ENCODE measurements at places on chromosomes 13 and 19.
A peak's percentile ranks its signal among the peaks of the same experiment; 100 is the strongest.

GRCh38 chr13:88360761-88361160 lies 689.6 kb downstream of the SLITRK5 start:
- no peak for DNase-seq

DNA sequence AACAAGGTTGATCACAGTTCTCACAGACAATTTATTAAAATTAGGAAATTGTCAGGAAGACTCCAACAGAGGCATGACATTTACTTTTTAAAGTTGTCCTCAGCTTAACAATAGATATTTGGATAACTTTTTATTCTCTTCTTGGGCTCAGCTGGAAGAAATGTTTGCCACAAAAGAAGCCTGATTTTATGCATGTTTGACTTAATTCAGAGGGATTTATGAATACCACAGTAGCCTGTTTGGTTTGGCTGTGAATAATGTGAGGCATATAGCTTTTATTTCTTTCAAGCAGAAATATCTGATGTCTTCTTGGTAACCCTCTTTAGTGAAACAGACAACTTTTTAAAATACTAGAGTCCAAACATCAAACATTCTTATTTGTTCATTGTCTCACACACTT lies 1464.5 kb upstream of the SLC10A2 start:
- no peak for DNase-seq

GRCh38 chr19:19740755-19741154 lies 7.8 kb upstream of the ZNF14 start:
- no peak for DNase-seq

DNA sequence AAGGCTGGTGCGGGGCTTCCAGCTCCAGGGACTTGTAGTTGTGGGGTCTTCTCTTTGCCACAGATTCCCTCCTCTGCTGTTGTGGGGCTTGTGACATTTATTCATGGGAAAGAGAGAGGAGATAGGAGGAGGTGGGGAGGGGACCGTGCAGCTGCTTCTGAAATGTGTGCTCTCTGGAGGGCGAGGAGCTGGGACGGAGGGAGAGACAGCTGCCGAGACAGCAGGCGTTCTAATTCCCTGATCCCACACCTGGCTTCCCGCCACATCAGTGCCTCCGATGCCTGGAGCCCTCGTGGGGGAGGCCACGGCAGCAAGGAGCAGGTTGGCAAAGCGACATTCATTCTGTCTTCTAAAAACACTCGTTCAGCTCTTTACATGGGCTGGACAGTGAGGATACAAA lies 164.4 kb downstream of the USP12 start:
- DNase-seq, result no peak

DNA sequence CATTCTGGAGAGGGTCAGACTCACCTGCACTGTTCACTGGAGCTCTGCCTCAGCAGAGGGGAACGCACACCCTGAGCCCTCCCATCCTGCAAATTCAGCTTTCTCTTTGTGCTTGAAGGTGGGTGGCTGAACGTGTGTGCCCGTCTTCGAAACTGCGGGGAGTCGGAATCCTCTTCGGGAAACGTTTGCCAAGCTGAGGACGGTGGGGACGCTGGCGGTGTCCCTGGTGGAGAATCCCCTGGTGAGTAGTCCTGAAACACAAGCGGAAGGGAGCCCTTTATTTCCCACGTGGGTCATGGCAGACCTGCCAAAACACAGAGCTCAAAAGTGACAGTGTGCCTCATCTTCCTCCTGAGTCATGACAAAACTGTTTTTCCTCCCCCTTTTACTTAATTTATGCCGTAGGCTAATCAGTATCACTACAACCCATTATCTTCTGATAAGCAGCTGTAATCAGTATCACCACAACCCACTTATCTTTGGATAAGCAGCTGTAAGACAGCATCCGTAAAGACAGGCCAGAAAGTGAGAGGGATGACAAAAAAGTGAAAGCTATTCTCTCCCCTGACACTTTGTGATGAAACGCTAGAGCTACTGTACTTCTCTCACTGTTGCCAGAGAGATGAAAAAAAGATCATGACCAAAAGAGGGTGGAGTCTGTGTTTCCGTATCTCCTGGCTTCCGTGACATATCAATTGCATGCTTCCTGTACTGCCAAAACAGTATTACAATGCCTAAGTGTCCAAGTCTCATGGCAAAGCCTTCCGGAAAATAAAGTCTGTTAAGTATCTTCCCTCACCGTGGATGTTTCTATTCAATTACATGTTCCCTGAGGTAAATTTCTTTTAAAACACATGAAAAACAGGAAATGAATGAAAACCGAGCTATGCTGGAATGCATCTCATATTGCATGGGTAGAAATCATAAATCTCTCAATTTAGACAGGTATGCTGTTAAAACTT lies 155.5 kb downstream of the TBC1D4 start:
- DNase-seq, result peak; percentile 9

DNA sequence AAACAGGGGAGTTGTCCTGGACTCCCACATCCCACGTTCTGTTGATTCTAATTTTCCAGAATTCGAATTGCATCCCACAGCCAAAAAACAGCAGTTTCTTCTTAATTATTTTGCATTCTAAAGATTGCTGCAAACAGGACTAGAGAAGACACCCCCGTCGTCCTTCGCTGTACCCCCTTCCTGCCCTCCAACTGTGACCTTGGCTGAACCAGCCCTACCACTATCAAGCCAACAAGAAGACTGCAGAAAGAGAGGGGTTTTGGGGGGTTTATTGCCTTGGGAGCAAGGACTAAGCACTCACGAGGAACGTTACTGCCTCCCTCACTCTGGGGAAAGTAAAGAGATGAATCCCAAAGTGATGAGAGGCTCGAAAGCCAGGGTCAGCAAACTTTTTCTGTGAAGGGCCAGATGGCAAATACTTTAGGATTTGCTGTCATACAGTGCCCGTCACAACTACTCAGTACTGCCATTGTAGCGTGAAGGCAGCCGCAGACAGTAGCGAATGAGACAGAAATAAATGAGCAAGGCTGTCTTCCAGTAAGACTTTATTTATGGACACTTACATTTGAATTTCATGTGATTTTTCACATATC lies 32.5 kb upstream of the KATNAL1 start:
- no peak for DNase-seq

GRCh38 chr19:51586103-51586728 lies 15.1 kb downstream of the ZNF175 start:
- DNase-seq, result no peak

GRCh38 chr19:45556835-45557234 lies 27.8 kb downstream of the OPA3 start:
- DNase-seq, result no peak

GRCh38 chr13:71774863-71775262 lies 92.1 kb downstream of the DACH1 start:
- no peak for DNase-seq

DNA sequence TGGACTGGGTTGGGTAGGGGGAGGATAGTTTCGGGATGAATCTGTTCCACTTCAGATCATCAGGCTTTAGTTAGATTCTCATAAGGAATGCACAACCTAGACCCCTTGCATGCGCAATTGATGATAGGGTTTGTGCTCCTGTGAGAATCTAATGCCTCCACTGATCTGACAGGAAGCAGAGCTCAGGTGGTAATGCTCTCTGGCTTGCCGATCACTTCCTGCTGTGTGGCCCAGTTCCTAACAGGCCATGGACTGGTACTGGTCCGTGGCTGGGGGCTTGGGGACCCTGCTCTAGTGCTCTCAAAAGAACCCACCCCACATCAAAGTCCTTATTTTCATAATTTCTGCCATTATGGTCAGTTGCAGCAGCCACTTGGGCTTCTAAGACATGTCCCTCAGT lies 30.1 kb downstream of the DNAJC3 start:
- DNase-seq, result no peak

DNA sequence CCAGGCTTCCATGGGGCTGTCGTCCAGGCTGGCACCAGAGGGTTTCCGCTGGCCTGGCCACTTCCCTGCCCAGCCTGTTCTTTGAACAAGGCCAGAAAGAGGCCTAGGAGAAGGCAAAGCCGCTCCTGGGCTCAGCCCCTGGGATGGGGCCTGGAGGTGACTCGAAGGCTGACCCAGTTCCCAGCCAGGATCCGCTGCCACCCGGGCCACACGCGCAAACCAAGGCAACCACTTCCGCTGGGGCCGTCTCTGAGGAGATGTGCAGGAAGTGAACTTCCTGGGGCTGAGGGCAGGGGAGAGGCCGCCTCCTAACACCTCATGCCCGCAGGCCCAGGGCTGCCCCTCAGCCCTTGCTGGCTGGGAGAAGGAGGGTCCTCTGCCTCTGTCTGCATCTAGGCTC lies 15.2 kb downstream of the PLEKHF1 start:
- DNase-seq, result peak; percentile 78

- DNase-seq, result no peak
These were observed 24.9 kb downstream of the CELF5 start for GRCh38 chr19:3249408-3249807.

DNA sequence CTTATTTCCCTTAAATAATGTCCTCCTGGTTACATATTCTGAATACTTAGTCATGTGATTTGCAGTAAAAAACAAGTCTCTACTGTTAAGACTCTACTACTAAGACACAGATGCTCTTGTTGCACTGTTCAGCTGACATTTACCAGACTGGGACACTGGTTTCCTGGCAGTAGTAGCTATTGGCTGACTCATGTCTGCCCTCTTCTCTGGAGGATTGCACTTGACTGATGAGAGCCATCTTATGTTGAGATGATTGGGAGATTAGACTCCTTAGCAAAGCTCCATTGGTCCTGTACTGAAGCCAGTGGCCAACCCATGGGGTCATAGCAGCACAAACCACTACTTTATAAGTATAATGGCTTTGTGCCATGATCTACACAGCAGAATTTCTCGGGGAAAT lies 1672.6 kb upstream of the PCDH20 start:
- DNase-seq, result no peak

DNA sequence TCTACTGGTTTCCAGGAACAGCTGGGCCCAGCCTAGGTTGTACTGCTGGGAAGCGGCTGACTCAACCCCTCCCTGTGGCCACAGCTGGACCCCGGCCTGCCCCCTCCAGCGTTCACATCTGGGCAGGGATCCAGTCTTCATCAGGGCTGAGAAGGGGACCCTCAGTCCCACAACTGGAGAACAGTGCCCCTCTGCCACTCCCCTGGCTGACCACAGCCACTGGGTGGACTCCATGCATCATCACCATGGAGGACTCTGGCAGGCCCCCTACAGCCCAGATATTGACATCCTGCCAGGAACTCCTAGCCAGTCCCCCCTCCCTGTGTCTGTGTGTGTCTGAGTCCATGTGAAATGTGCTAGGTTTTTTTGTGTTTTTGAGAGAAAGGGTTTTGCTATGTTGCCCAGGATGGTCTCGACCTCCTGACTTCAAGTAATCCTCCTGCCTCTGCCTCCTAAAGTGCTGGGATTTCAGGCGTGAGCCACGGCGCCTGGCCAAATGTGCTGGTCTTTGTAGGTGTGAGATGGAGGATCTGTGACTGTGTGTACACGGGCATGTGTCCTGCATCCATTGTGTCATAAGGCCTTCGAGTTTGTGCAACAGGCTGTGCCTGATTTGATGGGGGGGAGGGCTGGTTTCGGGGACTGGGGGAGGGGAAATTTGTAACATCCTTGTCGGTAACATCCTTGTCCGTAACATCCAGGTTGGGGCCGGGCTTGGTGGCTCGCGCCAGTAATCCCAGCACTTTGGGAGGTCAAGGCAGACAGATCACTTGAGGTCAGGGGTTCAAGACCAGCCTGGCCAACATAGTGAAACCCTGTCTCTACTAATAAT lies 4.0 kb upstream of the HOOK2 start:
- DNase-seq, result no peak

DNA sequence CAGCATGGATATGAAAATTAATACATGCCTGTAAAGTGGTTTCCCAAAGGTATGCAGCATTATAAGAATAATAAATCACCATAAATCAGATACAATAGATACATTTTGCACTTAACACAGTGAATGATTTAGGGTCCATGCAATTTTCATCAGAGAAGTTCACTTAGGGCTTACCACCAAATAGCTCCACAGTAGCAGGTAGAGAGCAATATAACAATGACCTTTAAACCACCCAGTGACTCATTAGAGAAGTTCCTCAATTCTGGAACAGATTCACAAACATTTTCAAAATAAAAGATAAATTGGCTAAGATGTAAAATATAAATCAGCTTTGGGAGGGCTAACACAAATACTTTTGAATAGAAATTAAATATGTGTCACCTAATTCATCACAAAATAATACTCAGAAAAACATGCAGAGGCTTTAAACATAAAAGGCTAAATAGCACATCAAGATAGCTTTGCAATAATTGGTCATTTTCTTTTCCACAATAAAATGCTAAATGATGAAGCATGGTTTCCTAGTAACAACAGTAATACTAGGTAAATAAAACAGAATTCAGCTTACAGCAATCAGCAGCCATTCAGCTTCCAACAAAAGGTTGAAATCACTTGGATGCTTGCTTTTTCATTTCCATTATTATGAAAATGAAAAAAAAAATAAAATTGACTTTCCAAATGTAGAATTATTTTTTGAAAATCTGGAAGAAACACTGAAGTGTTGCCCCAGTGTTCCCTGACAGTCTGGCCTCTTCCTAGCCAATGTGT lies 84.3 kb upstream of the NBEA start:
- DNase-seq, result no peak

DNA sequence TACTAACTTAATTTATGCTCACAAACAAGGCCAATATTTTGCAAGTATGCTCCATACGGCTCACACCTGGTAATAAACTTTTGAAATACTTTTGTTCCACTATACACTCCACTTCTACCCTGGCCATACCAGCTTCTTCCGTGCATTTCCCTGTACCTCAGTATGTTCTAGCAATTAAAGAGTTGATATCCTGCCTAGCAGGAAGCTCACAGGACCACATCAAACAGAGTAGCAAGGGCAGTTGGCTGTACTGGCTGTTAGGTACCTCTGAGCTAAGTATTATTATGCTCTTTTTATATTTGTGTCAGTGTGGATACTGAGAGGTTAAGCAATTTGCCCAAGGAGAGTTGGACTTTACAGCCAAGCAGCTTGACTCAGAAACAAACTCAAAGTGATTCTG lies 257.7 kb downstream of the SLITRK6 start:
- no peak for DNase-seq

- DNase-seq, result no peak
These were observed 12.5 kb downstream of the VSIG10L start for GRCh38 chr19:51329411-51329810.

DNA sequence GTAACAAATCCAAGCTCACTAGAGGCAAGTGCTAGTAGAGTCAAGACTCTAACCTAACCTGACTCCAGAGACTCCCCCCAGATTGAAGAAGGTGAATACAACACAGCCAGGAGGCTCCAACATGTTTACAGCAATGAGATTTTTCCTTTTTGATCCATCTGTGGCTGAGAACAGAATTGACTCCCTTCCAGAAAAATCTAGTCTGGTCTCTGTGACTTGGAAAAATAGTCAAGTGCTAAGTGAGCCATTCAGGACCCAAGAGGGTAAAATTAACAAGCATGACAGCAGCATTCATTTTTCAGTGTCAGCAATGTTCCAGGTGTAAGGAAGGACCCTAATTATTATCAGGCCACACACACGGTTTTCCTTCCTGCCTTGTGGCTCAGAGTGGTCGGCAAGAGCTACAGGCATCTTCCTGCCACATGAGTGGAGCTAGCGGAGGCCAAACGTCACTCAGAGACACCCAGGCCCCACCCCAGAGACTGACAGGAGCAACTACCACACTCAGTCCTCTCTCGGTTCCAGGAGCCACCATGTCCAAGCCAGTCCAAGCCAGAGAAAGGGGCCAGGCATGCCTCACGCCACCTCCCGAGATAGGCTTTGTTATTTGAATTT lies 395.1 kb downstream of the FOXO1 start:
- no peak for DNase-seq

- no peak for DNase-seq
These were observed 223.8 kb downstream of the TDRD3 start for GRCh38 chr13:60620611-60621395.

- DNase-seq, result no peak
These were observed 27.4 kb downstream of the EFNA2 start for GRCh38 chr19:1312767-1313694.

All from activated gamma-delta T cell treated with anti-CD3 and anti-CD28 coated beads, Interleukin-2, amount 50 U/mL, for 16 hours (primary cell).